ENCODE measurements at places on chromosomes 1 and 21. TPM values are rescaled to one million over a fixed set of nuclear protein-coding genes. Genes with fewer than 3 reads are reported as not detected.

KIF21B gene
- not detected for total RNA-seq

PLA2G2F gene
- total RNA-seq = not detected

DMBX1 gene
- not detected for total RNA-seq

IL12RB2 gene
- total RNA-seq = not detected

PGBD2 gene
- total RNA-seq = 3.5 TPM

TIE1 gene
- not detected for total RNA-seq

BARHL2 gene
- not detected for total RNA-seq

SYDE2 gene
- 4.8 TPM for total RNA-seq

FCMR gene
- total RNA-seq = not detected

PER3 gene
- 2.8 TPM for total RNA-seq

TAGLN2 gene
- total RNA-seq = 360 TPM

KLHDC9 gene
- total RNA-seq = 5.6 TPM

BCL2L15 gene
- 0.13 TPM for total RNA-seq
